ENCODE measurements at places on chromosomes 1 and 21.

DNA sequence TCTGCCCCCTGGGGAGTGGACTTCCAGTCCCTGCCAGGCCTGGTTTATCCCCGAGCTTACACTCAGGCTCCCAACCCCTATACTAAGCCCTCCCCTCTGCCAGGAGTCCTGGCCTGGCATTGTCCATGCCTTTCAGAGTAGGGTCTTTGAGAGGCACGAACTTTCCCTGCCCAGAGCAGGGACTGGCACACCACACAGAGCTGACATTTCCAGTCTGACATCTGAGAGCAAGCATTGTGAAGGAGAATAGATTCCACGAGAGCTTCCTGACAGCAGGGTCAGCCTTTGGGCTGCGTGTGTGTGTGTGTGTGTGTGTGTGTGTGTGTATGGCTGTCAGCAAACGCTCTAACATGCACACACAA, 59.5 kb upstream of the LAPTM5 start:
- no peak for DNase-seq

DNA sequence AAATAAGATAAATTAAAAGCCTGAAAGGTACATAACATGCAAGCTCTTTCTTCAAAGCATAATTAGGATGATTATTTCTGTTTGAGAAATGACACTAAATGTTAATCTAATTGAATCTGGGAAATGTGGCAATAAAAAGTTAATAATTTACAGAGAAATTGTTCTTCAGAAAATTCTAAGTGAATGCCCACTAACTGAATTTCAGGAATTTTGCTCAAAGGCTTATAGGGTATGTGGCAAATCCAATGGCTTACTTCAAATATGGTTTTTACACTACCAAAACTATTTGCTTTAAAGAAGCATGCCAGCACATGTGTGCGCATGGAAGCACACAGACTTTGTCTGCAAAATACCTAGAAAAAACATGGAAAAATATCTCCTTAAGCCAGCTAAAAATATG, 186.6 kb upstream of the FOXD3 start:
- DNase-seq: no peak

- no peak for DNase-seq
Observed at GRCh38 chr1:112675728-112676381, 1.4 kb downstream of the MOV10 start.

DNA sequence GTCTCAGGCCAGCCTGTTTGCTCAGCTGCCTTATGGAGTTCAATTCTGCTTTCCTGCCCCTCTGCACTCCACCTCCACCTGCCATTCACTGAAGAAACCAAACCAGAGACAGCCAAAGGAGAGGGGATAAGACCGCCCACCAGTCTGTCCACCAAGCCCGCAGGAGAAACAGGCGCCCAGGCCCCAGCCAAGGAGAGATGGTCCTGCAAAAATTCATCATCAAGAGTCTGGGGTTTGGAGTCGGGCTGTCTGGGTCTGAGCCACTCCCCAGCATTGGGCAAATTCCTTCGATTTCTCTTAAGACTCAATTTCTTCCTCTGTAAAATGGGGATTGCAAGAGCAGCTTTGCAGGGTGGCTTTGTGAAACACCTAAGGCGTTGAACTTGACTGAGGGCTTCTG, 121.4 kb upstream of the RUNX3 start:
- DNase-seq: no peak
